ENCODE measurements at places on chromosomes 2 and 18. TPM values are rescaled to one million over a fixed set of nuclear protein-coding genes. Genes with fewer than 3 reads are reported as not detected.
A peak's percentile ranks its signal among the peaks of the same experiment; 100 is the strongest.

DNA sequence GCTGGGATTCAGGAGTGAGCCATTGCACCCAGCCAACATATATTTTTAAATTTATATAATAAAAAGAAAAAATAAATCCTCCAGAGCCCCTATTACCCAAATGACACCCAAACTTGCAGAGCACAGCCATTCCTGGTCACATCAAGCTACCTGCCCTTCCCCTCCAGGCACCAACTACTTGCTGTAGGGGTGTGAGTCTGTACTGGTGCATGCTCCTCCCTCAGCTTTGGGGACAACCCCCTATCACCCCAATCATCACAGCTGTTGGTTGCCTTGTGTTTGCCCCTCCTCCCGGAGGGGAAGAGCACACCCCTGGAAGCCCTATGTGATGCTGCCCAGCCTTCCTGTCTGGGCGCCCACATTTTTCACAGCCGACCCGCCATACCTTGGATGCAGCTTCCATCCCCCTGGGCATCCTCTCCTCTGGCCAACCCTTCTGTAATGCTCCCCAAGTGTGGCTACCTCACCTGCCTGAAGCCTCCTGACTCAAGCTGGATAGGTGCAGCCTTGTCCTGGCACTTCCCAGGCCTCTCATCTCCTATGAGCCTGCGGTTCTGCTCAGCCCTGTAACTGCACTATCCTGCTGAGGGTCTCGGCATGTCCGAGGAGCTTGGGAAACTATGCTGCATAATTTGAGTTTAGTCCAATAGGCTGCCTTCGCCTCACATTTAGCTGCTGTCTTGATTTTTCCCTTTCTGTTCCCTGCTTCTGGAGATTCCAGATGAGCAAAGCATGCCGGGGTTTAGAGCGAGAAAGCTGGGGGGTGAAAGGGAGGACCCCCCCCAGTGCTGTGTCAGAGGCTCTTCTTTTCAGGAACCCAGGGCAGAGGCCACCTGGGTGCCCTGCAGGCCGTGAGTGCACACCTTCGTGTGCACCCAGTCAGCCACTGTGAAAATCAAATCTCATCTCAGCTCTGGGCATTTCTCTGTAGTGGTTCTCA is 27.2 kb downstream of the CHST10 start:
- H3K27me3 ChIP-seq, result no peaks in the 10 kb centered on the region
- no peaks in the 10 kb centered on the region for H3K4me1 ChIP-seq
- DNase-seq, result no peak
- H3K27ac ChIP-seq, result no peak overlapping the region
- no peak overlapping the region for H3K4me3 ChIP-seq
- H3K36me3 ChIP-seq, result no peaks in the 10 kb centered on the region

GRCh38 chr2:233708942-233709341 is 3.8 kb upstream of the UGT1A5 start:
- no peaks in the 10 kb centered on the region for H3K27me3 ChIP-seq
- H3K27ac ChIP-seq, result no peak overlapping the region
- H3K4me3 ChIP-seq, result no peak overlapping the region
- no peaks in the 10 kb centered on the region for H3K36me3 ChIP-seq

DNA sequence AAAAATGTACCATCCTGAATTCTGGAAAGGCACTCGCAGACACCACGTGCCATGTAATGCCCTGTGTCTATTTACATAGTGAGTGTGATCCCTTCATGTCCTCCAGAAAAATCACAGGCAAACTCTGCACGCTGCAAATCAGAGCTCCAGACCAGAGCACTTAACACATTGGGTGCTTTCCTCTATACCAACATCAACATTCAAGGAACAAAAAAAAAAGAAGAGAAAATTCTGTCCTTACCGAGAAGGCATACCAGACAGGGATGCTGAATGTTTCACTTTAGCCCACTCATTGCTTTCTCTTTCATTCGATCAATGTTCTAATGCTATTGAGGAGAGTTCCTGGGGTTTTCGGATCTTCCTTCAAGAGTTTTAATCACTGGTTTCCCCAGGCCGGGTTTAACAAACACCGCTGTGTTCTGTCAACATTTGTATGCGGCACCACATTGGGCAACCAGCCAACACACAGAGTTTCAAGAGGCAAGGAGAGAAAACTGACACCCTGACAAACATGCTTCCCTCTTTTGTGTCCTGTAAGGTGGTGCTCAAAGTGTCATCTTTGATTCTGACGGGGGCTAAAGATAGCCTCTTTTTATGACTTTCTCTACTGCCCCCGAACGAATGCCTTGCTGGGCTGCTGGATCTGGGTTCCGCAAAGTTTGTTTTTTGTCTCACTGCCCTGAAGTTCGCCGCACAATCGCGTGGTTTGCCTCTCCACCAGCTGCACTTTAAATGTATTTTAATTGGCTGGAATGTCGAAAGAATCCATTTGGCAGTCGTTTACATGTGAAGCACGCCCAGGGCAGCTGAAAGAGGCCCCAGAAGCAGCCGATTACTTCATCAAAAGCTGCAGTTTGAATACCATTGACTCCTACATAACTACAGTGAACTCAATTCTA is 106.4 kb upstream of the NCKAP5 start:
- H3K36me3 ChIP-seq, result no peaks in the 10 kb centered on the region
- H3K4me3 ChIP-seq, result no peak overlapping the region
- DNase-seq, result peak; percentile 18

DNA sequence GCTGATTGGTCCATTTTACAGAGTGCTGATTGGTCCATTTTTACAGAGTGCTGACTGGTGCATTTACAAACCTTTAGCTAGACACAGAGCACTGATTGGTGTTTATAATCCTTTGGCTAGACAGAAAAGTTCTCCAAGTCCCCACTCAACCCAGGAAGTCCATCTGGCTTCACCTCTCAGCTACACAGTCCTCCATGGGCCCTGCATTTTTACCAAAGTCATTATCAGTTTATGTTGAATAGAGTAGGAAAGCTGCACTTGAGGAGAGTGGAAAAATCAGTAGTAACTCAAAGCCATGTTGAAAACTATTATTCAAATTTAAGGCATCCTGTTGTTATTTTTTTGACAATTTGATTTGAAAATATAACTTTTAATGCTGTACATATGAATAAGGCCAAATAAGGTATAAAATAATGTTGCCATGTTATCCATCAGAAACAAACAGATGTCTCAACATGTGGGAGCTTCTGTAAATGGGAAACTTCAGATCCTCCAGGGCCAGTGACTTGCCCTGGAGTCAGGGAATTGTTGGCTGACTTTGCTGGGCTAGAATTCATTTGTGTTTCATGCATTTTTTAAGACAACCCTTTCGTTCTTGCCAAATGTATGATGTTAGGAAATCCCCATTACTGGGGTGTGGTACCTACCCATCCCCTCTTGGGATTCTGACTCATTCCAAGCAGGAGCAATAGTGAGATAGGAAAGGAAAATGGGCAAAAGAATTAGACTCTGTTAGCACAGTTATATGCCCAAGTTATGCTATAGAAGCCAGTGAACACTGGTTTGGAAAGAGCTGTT is 37.8 kb upstream of the CCDC195 start:
- no peak overlapping the region for H3K27ac ChIP-seq
- H3K4me3 ChIP-seq, result no peak overlapping the region

DNA sequence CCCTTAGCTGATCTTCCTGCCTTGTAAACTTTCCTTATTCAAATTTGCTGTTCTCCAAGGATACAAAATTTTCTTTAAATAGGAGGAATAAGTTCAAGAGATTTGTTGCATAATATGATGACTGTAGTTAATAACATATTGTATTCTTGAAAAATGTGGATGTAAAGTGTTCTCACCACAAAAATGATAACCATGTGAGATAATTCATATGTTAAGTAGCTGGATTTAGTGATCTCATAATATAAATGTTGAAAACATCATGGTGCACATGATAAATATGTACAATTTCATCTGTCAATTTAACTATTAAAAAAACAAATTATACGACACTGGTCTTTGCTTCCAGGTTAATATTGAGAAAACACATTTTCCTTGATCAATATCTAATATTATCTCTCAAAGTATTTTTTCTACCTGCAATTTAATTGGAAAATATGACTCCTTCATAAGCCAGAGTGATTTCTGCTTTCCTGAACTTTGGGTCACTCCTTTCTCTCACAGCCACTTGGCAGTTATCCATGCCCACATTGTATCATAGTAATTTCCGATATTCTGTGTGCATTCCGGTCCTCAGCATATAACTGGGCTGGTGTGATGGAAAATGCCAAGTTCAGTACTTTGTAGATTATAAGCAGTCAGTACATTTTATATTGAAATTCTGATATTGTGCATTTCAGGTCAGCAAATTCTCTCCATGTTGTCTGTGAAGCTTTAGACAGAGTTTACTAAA is 152.6 kb downstream of the GULP1 start:
- H3K27ac ChIP-seq, result no peak overlapping the region
- H3K4me1 ChIP-seq, result no peaks in the 10 kb centered on the region
- H3K4me3 ChIP-seq, result no peak overlapping the region
- H3K27me3 ChIP-seq, result no peaks in the 10 kb centered on the region
- no peak for DNase-seq

The LAMA3 gene
- total RNA-seq, result 38.5 TPM

The DNER gene
- total RNA-seq, result 4.9 TPM

The CNDP1 gene
- total RNA-seq, result not detected

The PLCD4 gene
- total RNA-seq, result 5.9 TPM

The SRD5A2 gene
- total RNA-seq, result not detected

The TXNDC2 gene
- not detected for total RNA-seq
